CD4-positive, alpha-beta T cell treated with Interleukin-4 for 1 hour (primary cell): ENCODE measurements at places on chromosomes 11 and 22.

GRCh38 chr22:30872285-30873041 lies 96.1 kb downstream of the MORC2 start:
- DNase-seq, result no peak

DNA sequence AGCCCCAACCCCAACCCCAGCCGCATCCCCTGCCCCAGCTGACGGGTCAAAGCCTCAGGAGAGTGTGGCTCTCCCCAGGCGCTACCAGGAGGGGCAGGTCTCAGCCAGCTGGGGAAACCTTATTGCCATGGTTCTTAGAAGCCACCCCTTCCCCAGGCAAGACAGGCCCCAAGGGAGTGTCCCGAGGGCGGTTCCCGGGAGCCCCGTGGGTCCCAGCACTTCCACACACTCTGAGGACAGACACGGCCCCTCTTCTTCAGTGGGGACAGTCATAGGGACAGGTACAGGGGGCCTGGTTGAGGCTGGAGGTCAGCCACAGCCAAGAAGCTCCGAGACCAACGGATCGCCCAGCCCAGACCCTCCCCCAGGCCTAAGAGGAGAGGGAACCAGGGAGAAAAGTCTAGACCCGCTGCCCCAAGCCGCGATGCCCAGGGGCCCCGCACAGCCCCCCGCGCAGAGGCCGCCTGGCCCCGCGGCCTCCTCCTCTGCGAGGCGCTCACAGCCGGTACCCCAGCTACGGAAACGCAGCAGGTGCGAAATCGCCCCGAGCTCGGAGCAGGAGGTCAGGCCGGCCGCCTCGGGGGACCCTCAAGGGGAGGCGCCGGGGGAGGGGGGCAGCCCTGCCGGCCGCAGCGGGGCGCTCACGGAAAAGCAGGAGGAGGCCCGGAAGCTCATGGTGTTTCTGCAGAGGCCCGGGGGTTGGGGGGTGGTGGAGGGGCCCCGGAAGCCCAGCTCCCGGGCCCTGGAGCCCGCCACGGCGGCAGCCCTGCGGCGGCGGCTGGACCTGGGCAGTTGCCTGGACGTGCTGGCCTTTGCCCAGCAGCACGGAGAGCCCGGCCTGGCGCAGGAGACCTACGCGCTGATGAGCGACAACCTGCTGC lies 2.6 kb downstream of the KLHDC7B start:
- DNase-seq, result peak; percentile 58

- no peak for DNase-seq
Observed at GRCh38 chr11:26632691-26633159, 60.7 kb upstream of the MUC15 start.

DNA sequence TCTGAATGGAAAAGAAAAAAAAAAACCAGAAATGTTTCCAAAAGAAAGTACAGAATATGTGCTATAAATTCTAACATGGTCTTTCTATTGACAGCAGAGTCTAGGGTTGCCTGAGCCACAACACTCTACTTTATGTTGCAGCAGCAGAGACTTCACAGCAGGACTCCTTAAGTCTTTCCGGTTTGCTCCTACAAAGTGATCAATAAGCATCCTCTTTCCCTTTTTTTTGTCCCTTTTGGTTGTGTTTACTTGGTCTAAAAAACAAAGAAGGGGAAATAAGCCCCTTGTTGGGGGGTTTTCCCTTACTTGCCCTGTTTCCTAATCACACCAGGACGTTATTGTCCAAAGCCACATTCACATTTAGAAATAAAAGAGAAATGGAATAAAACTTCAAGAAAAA lies 163.1 kb upstream of the MPPED2 start:
- no peak for DNase-seq

GRCh38 chr11:35275786-35276170 lies 136.8 kb downstream of the CD44 start:
- no peak for DNase-seq

GRCh38 chr11:118353084-118353710 lies 6.2 kb upstream of the UBE4A start:
- no peak for DNase-seq

DNA sequence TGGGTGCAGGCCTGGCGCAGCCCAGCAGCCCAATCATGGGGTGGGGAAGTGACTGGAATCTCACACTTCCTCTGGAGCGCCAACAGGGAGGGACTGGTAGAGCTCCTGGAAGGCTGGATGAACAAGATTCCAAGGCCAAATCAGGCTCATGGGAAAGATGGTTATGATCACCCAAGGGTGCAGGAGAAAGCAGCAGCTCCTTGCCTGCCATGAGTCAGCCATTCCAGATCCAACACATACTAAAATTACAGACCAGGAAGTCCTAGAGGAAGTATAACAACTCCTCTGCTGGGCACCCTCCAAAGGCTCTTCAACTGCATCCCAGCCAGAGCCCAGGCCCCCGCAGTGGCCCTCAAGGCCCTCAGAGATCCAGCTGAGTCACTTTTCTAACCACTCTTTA lies 427.3 kb downstream of the TENM4 start:
- no peak for DNase-seq

DNA sequence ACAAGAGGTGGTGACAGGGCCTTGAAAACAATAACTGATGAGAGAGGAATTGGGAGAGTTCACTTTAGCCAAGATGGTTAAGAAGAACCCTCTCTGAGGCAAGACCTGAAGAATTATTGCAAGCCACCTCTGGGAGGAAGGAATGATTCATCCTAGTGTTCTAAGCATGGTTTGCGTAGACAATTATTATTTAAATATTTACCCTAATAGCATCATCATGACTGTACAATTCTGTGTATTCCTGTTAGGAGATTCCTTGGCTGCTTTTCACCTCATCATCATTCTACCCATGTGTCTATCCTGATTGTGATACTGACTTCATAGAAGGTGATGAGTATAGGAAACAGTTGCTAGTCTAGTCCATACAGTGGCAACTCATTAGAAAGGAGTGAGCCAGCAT lies 264.4 kb downstream of the DDX10 start:
- DNase-seq, result no peak

DNA sequence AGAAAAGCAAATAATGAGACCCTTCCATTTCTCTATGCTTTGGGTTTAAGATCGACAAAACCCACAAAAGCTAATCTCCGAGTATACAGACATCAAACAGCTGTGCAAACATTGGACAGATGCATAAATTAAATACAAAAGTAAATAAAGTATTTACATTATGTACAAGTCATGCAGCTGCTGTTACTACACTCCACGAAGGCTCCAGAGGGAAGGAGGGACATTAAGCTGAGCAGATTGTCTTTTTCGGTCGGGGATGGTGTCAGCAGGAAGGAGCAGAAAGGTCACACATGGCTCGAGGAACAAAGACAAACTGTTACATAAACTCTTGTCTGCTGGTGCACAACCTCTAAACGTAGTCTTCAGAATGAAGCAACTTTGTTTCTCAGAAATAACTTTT lies 88.8 kb upstream of the BARX2 start:
- no peak for DNase-seq

- DNase-seq, result no peak
Observed at GRCh38 chr11:5550440-5551095, 2.2 kb upstream of the OR52H1 start.

GRCh38 chr22:29726512-29727130 lies 6.8 kb downstream of the CABP7 start:
- no peak for DNase-seq

DNA sequence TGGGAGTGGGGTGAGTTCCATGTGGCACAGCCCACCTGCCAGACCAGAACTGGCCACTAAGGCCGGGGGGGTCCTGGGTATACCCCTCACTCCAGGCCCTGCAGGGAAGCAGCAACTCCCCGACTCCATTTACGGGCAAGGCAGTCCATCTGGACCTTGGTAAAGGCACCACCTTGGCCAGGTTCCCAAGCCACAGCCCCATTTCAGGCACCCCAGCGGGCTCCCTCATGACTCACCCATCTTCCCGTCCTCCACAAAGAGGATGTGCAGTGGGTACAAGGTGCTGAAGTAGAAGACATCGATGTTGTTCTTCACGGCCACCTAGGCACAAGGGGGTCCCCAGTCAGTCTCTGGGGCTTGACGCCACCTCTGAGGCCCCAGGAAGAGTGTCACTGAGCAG lies 15.7 kb upstream of the RASL10A start:
- DNase-seq, result no peak

- DNase-seq, result peak; percentile 7
Observed at GRCh38 chr11:17561111-17561415, 14.0 kb downstream of the OTOG start.

DNA sequence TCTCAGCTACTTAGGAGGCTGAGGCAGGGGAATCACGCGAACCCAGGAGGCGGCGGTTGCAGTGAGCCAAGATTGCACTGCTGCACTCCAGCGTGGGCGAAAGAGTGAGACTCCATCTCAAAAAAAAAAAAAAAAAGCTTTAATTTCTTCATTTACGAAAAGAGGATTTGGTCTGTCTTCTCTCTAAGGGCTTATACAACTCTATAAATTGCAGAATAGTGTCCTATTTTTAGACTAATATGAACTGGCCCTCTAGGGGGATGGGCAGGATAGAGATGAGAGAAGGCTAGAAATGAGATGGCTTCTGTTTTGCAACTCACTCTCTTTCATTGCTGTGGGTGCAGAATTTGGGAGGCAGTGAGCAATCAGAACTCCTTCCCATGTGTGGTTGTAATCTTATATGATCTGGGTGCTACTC lies 11.3 kb downstream of the MAML2 start:
- DNase-seq, result no peak

- no peak for DNase-seq
Observed at GRCh38 chr11:75184757-75185425, 34.0 kb downstream of the SLCO2B1 start.

DNA sequence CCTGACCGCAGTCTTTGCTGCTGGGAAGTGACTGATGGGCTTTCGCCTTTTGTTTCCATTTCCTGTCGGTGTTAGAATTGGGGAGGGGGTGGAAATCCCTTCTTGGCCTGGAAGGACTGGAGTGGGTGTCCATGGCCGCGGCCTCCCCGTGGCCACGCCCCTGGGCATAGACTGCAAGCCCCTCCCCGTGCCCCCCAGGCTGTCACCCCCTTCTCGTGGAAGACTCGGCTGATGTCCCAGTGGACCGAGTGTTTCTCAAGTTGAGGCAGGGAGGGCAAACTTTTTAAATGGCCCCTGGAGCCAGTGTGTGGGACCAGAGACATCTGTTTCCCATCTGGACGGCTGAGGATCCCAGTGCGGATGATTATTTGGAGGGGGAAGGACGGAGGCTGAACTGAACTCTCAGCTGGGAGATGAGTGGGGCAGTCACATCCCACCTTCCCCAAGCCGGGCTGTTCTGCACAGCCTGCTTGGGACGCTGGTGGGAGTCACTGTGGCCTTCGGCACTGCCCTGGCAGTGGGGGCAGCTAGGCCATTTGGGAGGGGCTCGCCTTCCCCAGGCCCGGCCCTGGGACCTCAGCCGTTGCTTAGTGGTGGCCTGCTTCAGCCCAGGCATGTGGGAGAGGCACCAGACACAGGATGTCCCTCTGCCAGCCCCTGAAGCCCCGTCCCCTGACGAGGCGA lies 1.6 kb downstream of the CD81 start:
- no peak for DNase-seq

GRCh38 chr11:60959431-60959830 lies 7.5 kb upstream of the SLC15A3 start:
- no peak for DNase-seq

- DNase-seq, result no peak
Observed at GRCh38 chr22:17229991-17230630, 10.9 kb upstream of the ADA2 start.

- DNase-seq, result no peak
Observed at GRCh38 chr11:47121056-47121455, 55.6 kb downstream of the ARFGAP2 start.

- DNase-seq, result no peak
Observed at GRCh38 chr11:66457826-66458225, 8.9 kb upstream of the PELI3 start.

DNA sequence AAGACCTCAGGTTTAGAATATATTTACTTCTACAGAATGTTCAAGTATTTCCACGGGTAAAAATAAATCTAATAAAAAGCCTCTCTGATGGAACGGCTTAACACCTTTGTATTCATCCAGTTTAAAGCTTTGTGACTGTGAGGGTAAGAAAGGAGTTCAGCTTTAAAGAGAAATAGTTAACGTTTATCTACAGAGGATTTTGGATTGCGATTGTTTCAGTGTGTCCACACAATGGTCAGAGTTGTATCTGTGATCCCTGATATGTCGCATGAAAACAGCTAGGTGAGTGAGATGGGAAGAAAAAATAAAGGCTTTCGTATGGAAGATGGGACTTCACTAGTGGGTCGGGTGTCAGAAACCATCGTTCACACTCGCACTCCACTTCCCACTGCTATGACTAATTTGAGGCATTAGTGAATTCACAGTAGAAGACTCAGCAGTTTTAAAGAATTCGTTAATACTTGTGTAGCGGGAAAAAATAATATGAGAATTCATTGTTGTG lies 1.6 kb downstream of the APLP2 start:
- DNase-seq, result no peak

GRCh38 chr11:17645190-17645970 lies 74.0 kb upstream of the MYOD1 start:
- no peak for DNase-seq

- no peak for DNase-seq
Observed at GRCh38 chr22:17707526-17707925, 66.7 kb downstream of the BID start.

DNA sequence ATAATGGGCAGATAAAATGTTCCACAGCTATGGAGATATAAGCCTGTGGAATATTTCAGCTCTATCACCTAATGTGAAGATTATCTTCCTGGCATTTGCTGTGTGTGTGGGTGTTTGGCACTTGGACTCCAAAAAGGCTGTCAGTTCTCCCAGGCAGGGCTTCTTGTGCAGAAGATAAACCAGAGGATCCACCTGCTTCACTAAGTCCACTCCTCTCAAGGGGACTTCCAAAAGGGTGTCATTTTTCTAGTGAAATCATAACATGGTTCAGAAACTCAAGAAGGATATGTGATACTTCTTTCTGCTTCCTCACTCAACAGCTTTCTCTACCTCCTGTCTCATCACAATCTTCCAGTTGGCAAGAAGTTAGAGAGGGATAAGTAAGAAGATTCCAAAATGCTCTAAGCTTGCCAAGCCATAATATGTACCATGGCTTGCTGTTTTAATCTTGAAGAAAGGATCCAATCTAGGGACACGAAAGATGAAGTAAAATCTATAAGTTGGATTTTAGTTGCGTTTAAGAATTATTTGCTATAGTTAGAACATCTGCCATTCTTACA lies 206.2 kb upstream of the MTMR2 start:
- DNase-seq, result no peak

GRCh38 chr11:42251984-42252383 lies 792.5 kb upstream of the LRRC4C start:
- DNase-seq, result no peak

DNA sequence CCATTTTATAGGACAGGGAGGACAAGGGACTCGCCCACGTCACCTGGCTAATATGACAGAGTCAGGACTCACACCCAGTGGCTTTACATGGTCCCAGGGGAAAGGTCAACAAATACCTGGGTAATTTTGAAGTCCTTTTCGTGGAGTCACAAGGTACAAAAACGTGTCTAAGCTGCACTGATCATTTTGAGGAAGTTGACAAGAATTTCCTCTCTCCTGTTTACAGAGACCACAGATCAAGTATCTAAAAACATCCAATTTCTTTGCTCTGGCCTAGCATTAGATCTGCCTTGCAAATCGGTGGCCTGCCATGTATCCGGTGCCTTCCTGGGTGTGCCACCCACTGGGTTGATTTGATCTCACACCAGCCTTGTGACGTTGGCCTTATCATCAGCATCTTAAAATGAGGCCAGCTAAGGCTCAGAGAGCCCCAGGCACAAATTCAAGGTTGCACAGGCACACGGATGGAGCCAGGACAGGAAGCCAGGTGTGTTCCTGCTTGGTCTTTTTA lies 17.6 kb downstream of the GDPD5 start:
- DNase-seq, result peak; percentile 79

GRCh38 chr22:33897448-33897835 lies 22.8 kb downstream of the LARGE1 start:
- no peak for DNase-seq

- DNase-seq, result no peak
Observed at GRCh38 chr22:47072642-47072967, 310.2 kb downstream of the TBC1D22A start.

- DNase-seq, result no peak
Observed at GRCh38 chr11:58134151-58134550, 8.8 kb upstream of the OR9I1 start.
